ENCODE measurements at places on chromosomes 3 and 15. TPM values are rescaled to one million over a fixed set of nuclear protein-coding genes. Genes with fewer than 3 reads are reported as not detected.
A peak's percentile ranks its signal among the peaks of the same experiment; 100 is the strongest.

Gene FBXW12
- total RNA-seq, result not detected

Gene MYO5A
- total RNA-seq, result 41.0 TPM

Gene MASP1
- 0.92 TPM for total RNA-seq

Gene ATP13A3
- total RNA-seq, result 92.4 TPM

- H3K36me3 ChIP-seq, result no peaks in the 10 kb centered on the region
- H3K27me3 ChIP-seq, result no peaks in the 10 kb centered on the region
- DNase-seq, result no peak
- H3K27ac ChIP-seq, result peak overlapping the region; percentile 74
- peaks cover 66% of the 10 kb centered on the region for H3K4me1 ChIP-seq
These were observed 440.7 kb upstream of the THBS1 start for GRCh38 chr15:39140060-39140604.

Gene TERC
- total RNA-seq, result 1.4 TPM

DNA sequence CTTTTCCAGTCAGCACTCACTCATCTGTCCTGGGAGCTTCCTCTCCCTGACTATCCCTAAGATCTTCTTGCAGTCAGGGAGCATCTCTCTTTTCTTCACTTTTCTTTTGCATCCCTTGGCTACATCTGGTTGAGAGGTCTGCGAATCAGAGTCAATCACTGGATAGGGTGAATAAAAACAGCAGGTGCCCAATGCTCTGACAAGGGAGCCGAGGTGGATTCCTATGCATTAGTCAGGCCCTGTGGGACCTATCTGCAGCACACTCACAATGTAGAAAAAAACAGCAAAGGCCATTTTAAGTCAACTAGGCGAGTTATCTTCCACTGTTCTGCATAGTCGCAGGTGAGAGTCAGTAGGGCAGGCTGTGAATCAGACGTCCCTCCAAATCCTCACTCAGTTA, 35.5 kb downstream of the DZIP1L start:
- peak overlapping the region; percentile 78 for H3K27ac ChIP-seq
- no peak for DNase-seq

Gene SYNPR
- not detected for total RNA-seq

Gene FOXB1
- not detected for total RNA-seq

- H3K27me3 ChIP-seq, result no peaks in the 10 kb centered on the region
- DNase-seq, result no peak
These were observed 807.2 kb upstream of the CFAP20DC start for GRCh38 chr3:59856934-59857460.
